ENCODE measurements at places on chromosomes 7 and 10.

DNA sequence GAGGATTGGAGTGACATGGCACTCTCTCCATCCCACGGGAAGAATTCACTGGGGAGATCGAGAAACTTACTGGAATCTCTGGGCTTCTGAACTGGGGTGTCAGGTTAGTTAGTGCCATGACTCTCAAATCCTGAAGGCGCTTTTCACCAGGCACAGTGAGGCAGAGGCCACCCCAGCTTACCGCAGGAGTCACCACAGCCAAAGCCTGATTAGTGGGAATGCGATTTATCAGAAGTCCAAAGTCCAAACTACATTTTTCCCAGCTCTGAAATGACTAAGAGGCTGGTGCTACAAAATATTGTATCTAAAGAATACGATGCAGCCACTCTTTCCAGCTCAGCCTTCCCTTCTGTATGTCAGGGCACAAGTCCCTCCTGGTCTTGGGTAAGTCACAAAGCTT is 334.8 kb upstream of the SHH start:
- DNase-seq: no peak

- DNase-seq: no peak
Observed at GRCh38 chr10:124967255-124967654, 25.3 kb downstream of the ZRANB1 start.

GRCh38 chr10:12388671-12389070 is 39.3 kb downstream of the CAMK1D start:
- no peak for DNase-seq

DNA sequence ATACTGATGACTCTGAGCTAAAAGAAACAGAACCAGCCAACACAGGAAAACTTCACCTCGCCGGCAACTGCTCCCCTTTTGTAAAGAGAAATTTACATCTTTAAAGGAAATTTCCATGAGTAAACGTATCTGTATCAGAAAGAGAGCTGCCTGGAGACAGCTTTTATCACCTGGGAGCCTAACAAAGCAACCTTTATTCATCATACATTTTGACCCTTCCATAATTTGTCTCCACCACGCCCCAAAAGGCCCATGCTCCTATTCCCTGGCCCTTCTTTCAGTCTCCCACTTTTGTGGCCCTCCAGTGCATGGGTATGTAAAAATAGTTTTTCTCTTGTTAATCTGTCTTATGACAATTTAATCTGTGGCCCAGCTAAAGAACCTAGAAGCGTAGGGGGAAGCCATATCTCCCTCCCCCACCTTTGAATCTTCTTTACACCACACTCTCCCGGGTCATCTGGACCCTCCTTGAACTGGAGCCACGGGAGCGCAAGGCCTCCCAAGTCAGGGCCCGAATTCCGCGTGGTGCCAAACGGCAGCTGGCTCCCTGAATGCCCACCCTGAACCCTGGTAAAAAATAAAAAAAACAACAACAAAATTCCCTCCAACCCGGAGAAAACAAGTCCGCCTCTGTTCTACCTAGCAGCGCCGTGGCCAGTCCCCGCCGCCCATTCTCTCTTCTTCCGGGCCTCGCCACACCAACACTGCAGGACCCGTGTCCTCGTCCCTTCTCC is 15.4 kb upstream of the FKBP9 start:
- DNase-seq: no peak

- no peak for DNase-seq
Observed at GRCh38 chr7:134690016-134690415, 43.4 kb downstream of the BPGM start.

DNA sequence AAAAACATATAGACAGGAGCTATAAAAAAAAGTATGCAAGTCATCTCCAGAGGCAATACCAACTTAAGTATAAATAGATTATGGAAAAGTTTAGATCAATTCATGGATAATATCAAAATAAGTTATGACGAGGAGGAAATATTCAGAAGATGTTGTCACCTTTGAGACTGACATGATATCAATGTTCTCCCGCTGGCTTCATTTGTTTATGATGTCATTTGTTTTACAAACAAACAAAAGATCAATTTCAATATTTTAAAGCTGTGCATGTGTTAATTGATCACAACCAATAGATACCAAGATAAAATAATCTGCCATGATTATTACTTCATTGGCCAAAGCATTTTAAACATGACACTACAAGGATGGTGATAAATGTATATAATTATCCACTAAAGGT is 43.5 kb downstream of the SLC16A12 start:
- DNase-seq: no peak

- no peak for DNase-seq
Observed at GRCh38 chr10:33114451-33114952, 156.5 kb upstream of the ITGB1 start.

DNA sequence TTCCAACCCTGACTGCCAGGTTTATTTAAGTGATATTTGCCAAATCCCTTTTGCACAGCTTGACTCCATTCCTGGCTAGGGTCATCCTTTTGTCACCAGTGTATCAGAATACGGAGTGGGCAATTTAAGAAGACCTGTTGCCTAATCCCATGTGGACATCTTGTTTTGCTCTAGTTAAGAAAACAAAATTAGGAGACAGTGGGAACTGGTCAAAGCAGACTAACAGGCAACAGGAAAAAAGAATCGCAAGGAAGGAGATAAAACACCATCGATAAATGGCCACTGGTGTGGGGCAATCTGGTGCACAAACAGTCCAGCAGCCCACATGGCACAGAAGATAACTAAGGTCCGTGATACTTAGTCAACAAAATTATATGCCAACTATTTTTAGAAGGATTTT is 21.4 kb downstream of the KDM7A start:
- DNase-seq: no peak

GRCh38 chr10:15263657-15264323 is 95.3 kb upstream of the NMT2 start:
- DNase-seq: no peak

DNA sequence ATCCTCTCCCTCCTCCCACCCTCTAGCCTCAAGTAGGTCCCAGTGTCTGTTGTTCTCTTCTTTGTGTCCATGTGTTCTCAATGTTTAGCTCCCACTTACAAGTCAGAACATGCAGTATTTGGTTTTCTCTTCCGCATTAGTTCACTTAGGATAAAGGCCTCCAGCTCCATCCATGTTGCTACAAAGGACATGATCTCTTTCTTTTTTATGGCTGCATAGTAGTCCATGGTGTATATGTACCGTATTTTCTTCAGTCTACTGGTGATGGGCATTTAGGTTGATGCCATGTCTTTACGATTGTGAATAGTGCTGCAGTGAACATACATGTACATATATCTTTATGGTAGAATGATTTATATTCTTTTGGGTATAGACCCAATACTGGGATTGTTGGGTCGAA is 1.6 kb upstream of the GOT1 start:
- DNase-seq: no peak

GRCh38 chr7:24284699-24285506 is 913 bp downstream of the NPY start:
- no peak for DNase-seq

DNA sequence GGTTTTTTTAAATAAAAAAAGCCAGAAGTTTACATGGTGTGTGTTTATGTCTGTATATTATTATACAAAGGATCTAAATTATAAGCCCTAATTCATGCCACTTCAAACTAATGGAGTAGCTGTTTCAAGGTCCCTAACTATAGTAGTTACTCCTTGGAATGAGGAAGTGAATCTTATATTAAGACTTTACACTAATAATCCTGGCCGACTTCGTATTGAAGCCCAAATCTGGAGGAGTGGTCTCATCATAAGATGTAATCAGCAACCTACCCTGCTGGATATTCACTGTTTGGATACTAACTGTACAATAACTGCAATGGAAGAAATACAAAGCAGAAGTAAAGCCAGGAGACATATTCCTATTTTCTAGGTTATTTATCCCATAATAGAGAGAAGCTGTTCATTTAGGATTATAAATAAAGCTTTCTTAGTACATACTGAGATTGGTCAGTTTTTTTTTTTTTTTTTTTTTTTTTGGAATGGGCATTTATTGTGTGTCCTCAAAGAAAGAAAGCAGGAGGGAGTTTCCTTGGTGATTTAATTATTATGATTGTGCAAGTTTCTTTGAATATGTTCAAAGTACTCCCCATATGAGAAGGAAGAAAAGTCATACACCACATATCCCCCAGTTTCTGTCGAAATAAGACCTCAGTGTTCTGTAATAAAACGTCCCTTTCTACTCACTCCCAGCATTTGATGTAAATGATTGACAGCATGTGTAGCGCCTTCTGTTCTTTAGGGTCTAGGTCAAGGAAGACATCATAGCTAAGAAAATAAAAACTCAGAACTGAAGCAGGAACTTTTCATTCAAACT is 397.8 kb downstream of the EXOC4 start:
- DNase-seq: no peak

- DNase-seq: no peak
Observed at GRCh38 chr10:95350830-95351228, 60.0 kb upstream of the PDLIM1 start.

DNA sequence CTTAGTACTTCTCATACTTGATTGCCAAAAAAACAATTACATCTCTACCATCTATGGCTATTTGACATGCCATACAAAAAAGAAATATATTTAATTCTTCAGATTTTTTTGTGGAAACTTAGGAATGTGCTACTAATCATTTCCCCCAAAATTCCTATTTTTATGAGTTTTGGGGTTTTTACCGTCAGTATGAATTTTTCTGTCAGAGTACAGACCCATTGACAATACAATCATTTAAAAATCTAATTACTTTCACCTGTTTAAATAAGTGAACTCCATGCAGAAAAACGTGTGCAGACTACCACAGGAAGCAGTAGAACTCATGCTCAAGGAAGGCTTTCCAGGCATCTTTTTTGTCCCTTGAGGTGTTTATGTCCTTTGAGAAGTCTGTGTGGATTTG is 48.8 kb upstream of the FOXP2 start:
- no peak for DNase-seq

- DNase-seq: peak; percentile 38
Observed at GRCh38 chr7:150737265-150738055, at the start of gene GIMAP5. Gene GIMAP5 (plus strand): TSS chr7:150737418. CDS start chr7:150740885, 3,467 bp downstream.

All from tibial artery (tissue), 4 donors.